ENCODE measurements at places on chromosomes 4 and X.

DNA sequence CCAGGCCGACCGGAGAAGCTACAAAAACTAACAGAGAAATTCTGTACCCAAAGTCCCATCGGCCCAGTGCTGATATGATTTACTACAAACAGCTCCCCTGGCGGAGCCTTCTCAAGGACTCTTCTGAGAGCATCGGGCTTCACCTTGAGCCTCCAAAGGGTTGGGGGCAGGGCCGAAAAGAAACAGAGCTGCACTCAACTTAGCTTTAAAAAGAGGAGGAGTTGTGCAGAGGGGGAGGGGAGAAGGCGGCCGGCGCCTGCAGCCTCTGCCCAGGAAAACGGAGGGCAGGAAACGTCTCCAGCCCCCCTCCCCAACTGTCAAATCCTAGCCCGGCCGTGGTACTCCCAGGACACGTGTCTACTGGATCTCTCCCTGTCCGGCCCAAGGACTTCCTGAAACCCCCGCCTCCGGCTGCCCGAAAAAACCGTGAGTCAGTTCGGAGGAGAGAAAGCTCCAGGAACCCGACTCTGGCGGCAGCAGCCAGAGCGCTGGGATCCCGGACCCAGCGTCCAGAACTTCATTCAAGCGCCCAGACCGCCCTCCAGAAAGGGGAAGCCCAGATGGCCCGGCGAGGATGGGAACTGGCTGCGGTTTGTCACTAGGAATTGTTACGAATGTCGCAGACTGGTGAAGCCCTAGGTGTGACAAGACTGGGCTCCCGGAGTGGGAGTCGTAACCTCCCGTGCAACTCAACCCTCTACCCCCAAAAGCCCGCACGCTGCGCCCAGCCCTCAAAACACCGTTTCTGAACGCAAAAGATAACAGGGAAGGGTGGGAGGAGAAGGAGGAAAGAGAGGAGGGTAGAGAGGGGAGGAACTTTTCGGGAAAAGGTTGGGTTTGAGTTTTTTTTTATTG is 973 bp downstream of the ADAMTS3 start:
- no peaks in the 10 kb centered on the region for H3K27me3 ChIP-seq
- no peaks in the 10 kb centered on the region for H3K4me1 ChIP-seq
- H3K4me3 ChIP-seq, result no peak overlapping the region
- H3K27ac ChIP-seq, result peak overlapping the region; percentile 38
- no peaks in the 10 kb centered on the region for H3K36me3 ChIP-seq

GRCh38 chr4:85964298-85964697 is 395.6 kb downstream of the MAPK10 start:
- H3K4me1 ChIP-seq, result no peaks in the 10 kb centered on the region
- no peak overlapping the region for H3K27ac ChIP-seq
- H3K27me3 ChIP-seq, result no peaks in the 10 kb centered on the region
- no peaks in the 10 kb centered on the region for H3K36me3 ChIP-seq

GRCh38 chr4:70691661-70692060 is 3.3 kb downstream of the UTP3 start:
- H3K4me1 ChIP-seq, result peaks cover 15% of the 10 kb centered on the region
- no peak overlapping the region for H3K27ac ChIP-seq
- no peaks in the 10 kb centered on the region for H3K36me3 ChIP-seq
- no peak for DNase-seq
- H3K27me3 ChIP-seq, result no peaks in the 10 kb centered on the region

DNA sequence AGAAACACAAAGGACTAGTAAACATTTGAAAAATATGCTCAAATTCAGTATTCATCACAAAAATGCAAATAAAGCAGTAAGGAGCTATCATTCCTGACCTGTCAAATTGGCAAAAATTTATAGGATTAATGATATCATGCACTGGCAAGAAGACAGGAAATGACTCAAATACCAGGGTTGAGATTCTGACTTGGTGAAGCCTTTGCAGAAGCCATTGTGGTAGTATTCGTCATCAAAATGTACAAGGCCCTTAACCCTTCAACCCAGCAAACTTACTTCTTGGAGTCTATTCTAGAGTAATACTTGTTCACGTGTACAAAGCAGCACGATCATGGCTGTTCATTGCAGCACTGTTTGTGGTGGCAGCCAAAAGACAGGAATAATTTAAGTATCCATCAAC is 132.4 kb downstream of the ENOX2 start:
- no peaks in the 10 kb centered on the region for H3K4me1 ChIP-seq
- no peaks in the 10 kb centered on the region for H3K27me3 ChIP-seq
- no peak for DNase-seq
- H3K36me3 ChIP-seq, result no peaks in the 10 kb centered on the region

GRCh38 chr4:1044469-1045192 is 33.2 kb downstream of the FGFRL1 start:
- H3K27ac ChIP-seq, result no peak overlapping the region
- peaks cover 9% of the 10 kb centered on the region for H3K27me3 ChIP-seq
- no peaks in the 10 kb centered on the region for H3K36me3 ChIP-seq
- H3K4me3 ChIP-seq, result no peak overlapping the region
- DNase-seq, result peak; percentile 32

- no peaks in the 10 kb centered on the region for H3K27me3 ChIP-seq
- peak overlapping the region; percentile 67 for H3K27ac ChIP-seq
- no peak for DNase-seq
- peak overlapping the region; percentile 87 for H3K4me3 ChIP-seq
- H3K36me3 ChIP-seq, result no peaks in the 10 kb centered on the region
Measured at GRCh38 chrX:73562458-73562857, 539 bp upstream of the CHIC1 start.

- DNase-seq, result peak; percentile 21
- H3K36me3 ChIP-seq, result no peaks in the 10 kb centered on the region
- H3K27me3 ChIP-seq, result no peaks in the 10 kb centered on the region
- peak overlapping the region; percentile 81 for H3K27ac ChIP-seq
- peak overlapping the region; percentile 85 for H3K4me3 ChIP-seq
- peaks cover 13% of the 10 kb centered on the region for H3K4me1 ChIP-seq
Measured at GRCh38 chrX:54043056-54043455, 1.2 kb downstream of the PHF8 start.

GRCh38 chr4:26590639-26591038 is 6.8 kb downstream of the TBC1D19 start:
- H3K27me3 ChIP-seq, result no peaks in the 10 kb centered on the region
- H3K36me3 ChIP-seq, result no peaks in the 10 kb centered on the region
- H3K4me1 ChIP-seq, result no peaks in the 10 kb centered on the region
- no peak for DNase-seq
- H3K4me3 ChIP-seq, result no peak overlapping the region
- no peak overlapping the region for H3K27ac ChIP-seq

GRCh38 chr4:147971116-147971515 is 239.2 kb downstream of the ARHGAP10 start:
- no peaks in the 10 kb centered on the region for H3K36me3 ChIP-seq
- H3K4me3 ChIP-seq, result no peak overlapping the region
- DNase-seq, result no peak
- no peak overlapping the region for H3K27ac ChIP-seq
- H3K27me3 ChIP-seq, result no peaks in the 10 kb centered on the region

Data from CD8-positive, alpha-beta memory T cell (primary cell).